ENCODE measurements at places on chromosomes 12 and 14. TPM values are rescaled to one million over a fixed set of nuclear protein-coding genes. Genes with fewer than 3 reads are reported as not detected.
A peak's percentile ranks its signal among the peaks of the same experiment; 100 is the strongest.

MAP1LC3B2 gene
- total RNA-seq = 8.5 TPM

FBRSL1 gene
- 73.5 TPM for total RNA-seq

PPFIA2 gene
- total RNA-seq = 192 TPM

- no peak for DNase-seq
These were observed 2.5 kb upstream of the LPAR5 start for GRCh38 chr12:6638305-6638704.

DNA sequence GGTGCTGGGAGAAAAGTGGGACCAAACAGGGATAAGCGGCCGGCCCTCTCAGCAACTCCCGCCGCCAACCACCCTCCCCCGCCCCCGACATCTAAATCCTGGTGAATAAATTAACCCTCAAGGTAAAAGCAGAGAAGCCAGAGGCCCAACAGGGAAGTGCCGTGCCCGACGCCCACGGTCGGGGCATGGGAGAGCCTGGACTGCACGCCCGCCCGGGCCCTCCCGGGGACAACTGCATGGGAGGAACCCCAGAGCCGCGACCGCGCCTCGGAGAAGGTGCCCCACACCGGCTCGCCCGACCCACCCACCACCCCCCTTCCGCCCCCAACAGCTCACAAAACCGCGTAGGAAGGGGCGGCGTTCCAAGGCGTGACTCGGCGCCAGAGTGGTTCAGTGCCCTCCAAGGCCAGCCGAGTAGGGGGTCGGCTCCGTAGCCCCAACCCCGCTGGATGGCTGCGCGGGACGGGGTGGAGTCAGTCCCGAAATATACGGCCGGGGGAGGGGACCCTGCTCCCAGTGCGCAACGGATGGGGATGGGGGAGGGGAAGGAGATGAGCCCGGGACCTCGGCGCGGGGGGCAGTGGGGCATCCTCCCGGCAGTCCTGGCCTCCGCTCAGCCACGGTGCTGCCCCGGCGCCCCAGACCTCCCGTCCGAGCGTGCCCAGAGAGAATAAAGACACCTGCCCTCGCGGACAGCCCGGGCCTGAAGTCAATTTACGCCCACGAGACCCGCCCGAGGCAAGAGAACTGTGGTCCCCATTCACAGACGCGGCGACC lies 732 bp downstream of the SLC25A29 start:
- DNase-seq = no peak

DNA sequence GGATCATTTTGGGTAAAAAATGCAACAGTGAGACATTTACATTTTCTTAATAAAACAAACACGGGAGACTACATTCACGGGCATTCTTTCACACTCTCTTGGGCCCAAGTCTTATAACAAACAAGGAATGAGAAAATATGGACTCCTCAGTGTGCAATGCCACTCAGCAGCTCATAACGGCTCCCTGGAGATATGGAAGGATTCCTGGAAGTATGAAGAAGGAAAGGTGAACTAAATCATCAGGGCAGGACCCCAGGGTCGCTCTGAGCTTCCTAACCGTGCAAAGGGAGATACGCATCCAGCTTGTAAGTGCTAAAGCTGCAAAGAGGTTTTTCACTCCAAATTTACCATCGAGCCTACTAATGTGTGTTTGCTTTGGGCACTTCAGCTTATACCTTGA lies 33.5 kb upstream of the CCDC91 start:
- no peak for DNase-seq

DNA sequence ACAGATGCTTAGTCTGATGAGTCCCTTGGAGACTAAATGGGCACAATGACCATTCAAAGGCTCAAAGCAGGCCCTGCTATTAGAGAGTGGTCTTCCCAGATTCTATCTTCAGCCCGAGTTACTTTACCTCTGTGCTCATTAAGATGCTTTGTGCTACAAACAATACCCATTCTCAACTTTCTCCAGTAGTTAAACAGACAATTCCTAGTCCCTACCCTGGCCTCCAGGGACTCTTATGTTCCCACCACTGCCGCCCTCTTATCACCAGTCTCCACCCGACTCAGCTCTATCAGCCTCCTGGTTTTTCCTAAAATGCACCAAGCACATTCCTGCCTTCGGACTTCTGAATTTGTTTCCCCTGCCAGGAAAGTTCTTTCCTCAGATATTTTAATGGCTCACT lies 25.6 kb upstream of the GPHB5 start:
- DNase-seq = no peak

DNA sequence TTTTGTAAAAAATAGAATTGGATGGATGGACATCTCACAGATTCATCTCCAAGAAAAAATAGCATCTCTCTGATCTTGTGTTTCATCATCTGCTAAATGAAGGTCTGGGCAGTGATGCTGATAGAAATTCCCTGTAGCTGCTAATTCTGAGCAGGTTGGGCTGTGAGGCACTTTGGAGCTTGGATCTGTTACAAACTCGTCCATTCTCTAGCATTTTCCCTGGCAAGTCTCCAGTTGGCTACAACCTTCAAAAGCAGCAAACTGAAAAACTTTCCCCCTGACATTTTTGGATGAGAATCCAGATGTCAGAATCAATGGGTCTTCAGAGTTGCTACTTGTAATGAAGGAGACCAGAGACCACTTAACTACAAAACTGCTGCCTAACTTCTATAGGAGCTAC lies 72.7 kb downstream of the TPH2 start:
- DNase-seq = no peak

GRCh38 chr14:67620217-67620785 lies 581 bp downstream of the ARG2 start:
- DNase-seq = peak; percentile 54

All from dorsolateral prefrontal cortex (tissue), 122 donors.